ENCODE measurements at places on chromosomes 3 and 15. TPM values are rescaled to one million over a fixed set of nuclear protein-coding genes. Genes with fewer than 3 reads are reported as not detected.

The SMCO1 gene
- total RNA-seq: 1.2 TPM

The EFCC1 gene
- total RNA-seq: 1.5 TPM

The ANKRD34C gene
- total RNA-seq: not detected

The SCAMP5 gene
- total RNA-seq: not detected

The UCN2 gene
- total RNA-seq: 0.32 TPM

The RASL12 gene
- 2.5 TPM for total RNA-seq
